Right atrium auricular region (tissue), 2 donors: ENCODE measurements at places on chromosomes 6 and 20. TPM values are rescaled to one million over a fixed set of nuclear protein-coding genes. Genes with fewer than 3 reads are reported as not detected.
A peak's percentile ranks its signal among the peaks of the same experiment; 100 is the strongest.

GRCh38 chr6:131545317-131545716, 27.7 kb upstream of the ARG1 start:
- no peak for DNase-seq

The CAGE1 gene
- not detected for total RNA-seq

The CLPSL1 gene
- not detected for total RNA-seq

DNA sequence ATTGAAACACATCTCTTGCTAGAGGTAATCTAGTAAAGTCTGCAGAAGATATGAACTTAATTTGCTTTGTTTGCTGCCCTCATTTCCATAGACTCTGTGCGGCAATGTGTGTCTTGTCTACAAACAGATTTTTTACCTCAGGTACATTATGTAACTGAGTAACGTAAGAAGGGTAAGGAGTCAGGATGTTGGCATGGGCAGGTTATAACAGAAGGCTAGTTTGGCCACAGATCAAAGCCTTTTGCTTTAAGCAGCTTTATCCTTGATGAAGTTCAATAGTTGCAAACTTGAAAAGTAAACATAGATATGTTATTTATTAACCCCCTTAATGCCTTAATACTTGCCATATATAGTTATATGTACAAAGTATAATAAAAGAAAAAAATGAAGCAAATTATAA, 391.6 kb upstream of the FKBP1C start:
- DNase-seq, result no peak

The C2 gene
- total RNA-seq, result 19.9 TPM

DNA sequence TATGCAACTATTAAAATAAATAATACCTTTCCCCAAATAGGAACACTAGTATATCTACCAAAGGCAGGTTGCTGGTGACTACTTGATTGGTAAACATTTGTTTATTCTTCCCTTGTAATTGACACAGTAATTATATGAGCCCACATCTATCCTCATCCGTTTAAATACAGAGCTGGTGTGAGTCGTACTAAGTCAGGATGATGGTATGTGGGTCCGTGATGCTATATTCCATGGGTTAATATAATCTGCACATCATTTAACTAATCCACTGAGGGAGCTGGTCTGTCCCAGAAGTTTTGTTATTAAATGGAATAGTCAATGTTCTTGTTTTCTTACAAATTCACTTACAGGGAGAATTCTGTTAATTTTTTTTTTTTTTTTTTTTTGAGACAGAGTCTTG, 164.0 kb upstream of the AGPAT4 start:
- no peak for DNase-seq

DNA sequence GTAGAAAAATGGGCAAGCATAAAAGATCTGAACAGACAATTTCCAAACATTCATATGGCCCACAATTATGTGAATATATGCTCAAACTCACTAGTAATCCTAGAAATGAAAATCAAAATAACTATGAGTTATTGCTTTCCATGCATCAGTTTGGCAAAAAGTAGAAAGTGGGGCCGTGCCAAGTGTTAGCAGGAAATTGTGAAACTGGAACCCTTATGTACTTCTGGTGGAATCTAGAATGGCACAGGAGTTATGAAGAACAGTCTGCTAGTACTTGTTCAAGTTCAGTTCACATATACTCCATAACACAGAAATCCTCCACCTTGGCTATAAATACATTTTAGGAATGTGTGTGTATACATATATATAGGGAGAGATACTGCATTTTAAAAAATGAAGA, 89.8 kb downstream of the EYA2 start:
- no peak for DNase-seq

The SLC17A1 gene
- total RNA-seq, result not detected

DNA sequence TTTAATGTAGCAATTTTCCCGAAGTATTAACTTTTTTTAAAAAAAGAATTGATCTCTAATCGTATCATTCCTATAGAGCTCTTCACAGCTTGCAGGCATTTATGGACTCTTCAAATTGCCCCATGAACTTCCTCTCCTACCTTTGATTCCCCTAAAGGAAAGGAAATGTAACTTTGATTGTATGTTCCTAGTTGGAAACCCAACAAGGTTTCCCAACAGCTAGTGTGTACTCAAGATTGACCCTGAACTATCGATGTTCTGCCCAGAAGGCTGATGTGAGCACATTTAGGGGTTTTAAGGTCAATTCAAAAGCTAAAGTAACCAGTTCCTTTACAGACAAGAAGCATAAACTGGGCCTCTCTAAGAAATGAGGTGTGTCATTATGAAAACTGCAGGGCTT, 491.7 kb downstream of the PTPRT start:
- no peak for DNase-seq

The GRM1 gene
- 0.07 TPM for total RNA-seq

The FOXC1 gene
- total RNA-seq, result 23.6 TPM

DNA sequence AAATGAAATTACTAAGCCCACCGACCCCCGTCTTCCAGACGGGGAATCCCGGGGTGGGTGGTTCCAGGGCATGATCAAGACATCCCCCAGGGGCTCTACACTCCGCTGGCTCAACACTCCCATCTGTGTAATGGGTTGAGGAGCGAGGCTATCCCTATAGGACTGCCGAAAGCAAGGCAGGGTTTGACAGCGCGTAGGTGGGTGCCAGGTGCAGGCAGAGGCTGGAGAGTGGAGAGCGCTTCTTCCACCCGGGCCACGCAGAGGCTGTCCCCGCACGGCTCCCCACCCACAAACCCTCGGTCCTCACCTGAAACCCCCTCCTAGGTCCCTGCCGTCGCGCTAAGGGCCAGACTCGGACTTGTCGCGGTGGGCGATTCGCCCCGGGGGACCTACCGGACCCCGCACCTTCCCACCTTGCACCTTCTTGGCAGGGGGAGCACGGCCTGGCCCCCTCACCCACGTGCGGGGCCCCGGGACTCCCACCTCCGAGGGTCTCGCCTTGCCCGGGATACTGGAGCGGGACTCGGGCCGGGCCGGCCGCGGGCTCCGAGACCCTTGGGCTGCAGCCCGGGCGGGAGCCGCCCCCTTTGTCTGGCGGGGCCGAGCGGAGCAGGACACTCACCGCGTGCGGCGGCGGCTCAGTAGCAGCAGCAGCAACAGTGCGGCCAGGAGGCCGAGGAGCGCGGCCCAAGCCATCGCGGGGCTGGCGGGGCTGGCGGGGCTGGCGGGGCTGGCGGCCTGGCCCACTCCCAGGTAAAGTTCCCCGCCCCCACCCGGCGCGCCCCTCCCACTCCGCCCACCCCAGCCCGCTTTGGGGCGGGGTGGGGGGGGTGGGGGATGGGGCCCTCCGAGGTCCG, at the start of gene PTGIS:
Gene PTGIS, minus strand, starts transcription at position 717 of the 857 bp plus-strand sequence. Its CDS starts 21 bp downstream, at position 696.
- no peak for DNase-seq

DNA sequence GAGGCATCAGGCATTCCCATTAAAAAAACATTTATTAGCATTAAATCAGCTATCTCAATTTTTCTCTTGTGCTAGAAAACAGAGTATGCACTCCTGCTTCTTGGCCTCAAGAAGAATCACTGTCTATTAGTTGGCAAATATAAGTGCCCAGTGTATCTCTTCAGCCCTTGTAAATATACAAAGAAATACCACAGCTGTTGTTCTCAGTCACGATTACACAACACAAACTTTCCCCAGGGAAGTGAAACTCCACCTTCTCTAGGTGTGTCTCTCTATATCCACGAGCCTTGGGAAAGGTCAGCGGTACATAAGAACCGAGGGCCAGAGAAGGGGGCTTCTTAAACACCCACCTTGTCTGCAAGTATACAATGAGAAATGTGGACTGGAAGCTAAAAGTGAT, 194.7 kb downstream of the PKHD1 start:
- DNase-seq, result no peak

The DPPA5 gene
- total RNA-seq, result not detected

The LIME1 gene
- total RNA-seq, result 2.4 TPM

GRCh38 chr6:28709478-28710349, 184.0 kb downstream of the GPX5 start:
- no peak for DNase-seq

- DNase-seq, result no peak
Measured at GRCh38 chr20:36384022-36384619, 78.0 kb downstream of the DLGAP4 start.

DNA sequence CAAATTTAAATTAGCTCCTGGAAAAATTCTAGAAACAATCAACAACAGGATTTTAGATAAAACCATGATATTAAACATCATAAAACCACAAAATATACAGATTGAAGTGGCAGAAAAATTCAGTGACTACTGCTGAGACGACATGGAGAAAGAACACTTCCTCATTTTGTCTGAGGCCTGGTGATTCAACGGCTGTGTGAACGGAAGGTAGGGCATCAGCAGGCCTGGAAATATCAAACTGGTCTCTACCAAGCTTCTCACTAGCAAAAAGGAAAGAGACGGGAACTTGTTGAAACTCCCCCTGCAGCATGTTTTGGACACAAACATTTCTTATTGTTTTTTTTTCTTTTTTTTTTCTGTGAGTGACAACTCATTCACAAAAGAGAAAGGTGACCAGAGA, 58.0 kb upstream of the AHI1 start:
- no peak for DNase-seq

DNA sequence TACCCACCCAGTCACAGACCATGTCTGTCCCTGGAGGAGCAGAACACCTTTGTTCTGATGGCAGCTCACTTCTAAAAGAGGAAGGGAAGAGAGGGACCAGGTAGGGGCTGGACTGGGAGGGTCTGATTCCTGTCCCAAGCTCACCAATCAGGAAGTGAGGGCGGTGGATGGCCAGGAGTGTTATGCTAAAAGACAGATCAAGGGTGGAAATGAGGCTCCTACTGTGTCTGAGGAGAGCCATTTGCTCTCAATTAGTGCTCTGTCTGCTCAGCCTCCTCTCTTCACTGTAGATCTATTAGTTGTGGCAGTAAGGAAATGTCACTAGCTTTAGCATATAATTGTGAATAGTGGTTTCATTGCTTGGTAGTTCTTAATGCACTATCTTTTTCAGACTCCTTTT, 72.5 kb downstream of the ARMC2 start:
- no peak for DNase-seq

The GINM1 gene
- 54.9 TPM for total RNA-seq

DNA sequence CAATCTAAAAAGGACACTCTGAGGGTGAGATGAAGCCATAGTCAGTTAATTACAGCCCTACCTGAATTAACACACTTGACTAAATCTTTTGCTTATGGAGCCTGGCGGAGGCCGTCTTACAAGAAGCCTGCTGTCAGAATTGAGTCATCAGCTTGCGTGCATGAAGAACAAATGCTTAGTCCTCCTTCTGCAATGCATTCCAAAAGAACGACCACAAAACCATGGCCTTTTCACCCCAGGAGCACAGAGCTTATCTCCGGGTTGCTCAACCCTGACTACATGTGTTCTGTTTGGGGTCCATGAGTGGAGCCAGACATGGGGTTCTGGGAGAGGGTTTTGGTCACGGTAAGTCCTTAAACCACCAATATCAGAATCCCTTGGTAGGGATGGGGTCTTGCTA, 318.1 kb downstream of the CLIC5 start:
- no peak for DNase-seq

DNA sequence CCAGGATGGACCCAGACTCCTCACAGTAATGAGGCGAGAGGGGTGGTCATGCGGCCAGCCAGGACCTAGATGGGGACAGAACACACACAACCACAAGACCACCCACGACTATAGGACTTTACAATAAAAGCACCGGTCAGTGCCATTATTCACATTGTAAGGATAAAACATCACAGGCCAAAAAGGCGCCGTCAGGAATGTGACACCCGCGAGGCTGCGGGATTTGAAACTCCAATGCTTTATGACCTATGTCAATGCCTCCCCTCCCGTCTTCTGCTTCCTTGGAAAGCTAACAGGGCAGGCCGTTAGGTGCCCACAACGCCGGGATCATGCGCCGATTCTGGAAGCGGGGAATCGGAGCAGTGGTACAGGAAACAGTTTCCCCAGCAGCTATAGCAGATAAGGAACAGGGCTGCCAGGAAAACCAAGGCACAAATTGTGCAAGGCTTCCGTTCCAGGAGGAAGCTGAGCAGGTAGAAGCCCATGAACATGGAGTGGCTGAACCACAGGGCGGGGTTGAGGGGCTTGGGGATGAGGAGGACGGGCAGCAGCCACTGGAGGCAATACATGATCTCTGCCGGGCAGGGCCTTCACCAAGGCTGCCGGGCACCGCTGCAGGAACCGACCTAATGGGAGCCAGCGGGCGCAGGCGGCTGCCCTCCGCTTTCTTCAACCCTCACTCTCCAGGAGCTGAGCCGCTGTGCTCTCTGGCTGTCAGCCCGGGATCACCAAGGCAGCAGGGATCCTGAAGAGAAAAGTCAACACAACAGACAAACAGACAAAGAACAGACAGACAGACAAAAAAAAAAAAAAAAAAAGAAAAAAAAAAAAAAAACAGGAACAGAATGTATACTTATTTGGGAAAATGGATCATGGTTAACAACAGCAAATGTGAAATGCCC, 2.2 kb upstream of the NNAT start:
- no peak for DNase-seq

The FERMT1 gene
- total RNA-seq, result 1.5 TPM

The TBC1D32 gene
- total RNA-seq, result 4.3 TPM

The THBD gene
- 96.7 TPM for total RNA-seq

DNA sequence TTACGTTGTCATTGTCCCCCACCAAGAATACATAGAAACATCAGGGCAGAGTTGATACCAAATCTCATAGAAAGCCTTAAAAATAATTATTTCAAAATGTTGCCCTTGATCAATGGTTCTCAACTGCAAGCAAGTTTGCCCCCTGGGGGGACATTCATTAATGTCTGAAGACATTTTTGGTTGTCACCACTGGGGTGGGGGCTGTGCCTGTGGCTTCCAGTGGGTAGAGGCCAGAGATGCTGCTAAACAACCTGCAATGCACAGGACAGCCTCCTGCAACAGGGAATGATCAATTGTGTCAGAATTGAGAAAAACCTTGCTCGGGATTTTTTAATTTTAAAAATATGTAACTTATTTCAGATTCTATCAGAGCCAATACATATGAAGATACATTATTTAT, 130.6 kb upstream of the DOK5 start:
- DNase-seq, result no peak

- DNase-seq, result no peak
Measured at GRCh38 chr20:53937339-53937741, 133.1 kb downstream of the BCAS1 start.

DNA sequence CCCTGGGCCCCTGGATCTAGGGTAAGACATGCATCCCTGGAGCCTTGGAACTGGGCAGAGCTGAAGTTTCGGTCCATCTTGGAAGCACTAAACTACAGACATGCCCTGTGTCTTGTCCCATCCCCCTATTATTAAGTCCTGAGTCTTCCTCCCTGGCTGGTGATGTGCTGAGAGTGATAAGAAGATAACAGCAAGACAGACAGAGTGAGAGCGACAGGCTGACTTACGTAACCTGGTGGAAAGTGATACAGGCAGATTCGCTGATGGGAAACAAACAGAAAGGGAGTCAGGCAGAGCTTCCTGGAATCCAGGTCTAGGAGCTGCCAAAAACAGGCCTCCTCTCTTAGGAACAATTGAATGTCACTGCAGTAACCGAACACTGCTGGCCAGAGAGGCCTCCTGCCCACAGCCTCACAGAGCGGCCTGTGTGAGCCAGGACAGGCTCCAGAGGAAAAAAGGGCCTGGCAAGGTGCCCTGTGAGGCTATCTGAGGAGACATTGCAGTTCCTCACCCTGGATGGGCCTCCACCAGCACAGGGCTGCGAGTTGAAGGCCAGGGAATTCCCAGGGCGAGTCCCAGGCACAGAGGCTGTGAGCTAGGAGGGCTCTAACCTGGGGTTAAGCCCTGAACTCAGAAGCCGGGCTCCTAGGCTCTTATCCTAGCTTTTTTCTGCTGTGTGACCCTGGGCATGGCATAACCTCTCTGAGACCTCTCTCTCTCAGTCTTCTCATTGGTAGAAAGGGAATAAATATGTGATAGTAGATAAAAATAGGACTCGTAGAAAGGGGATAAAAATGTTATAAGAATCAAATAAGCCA, 34.2 kb upstream of the B4GALT5 start:
- DNase-seq, result peak; percentile 91

The MOG gene
- total RNA-seq, result 0.16 TPM

The IL20RA gene
- 0.12 TPM for total RNA-seq
